GM23338 (cell line): ENCODE measurements at places on chromosomes 5 and 9. TPM values are rescaled to one million over a fixed set of nuclear protein-coding genes. Genes with fewer than 3 reads are reported as not detected.

DNA sequence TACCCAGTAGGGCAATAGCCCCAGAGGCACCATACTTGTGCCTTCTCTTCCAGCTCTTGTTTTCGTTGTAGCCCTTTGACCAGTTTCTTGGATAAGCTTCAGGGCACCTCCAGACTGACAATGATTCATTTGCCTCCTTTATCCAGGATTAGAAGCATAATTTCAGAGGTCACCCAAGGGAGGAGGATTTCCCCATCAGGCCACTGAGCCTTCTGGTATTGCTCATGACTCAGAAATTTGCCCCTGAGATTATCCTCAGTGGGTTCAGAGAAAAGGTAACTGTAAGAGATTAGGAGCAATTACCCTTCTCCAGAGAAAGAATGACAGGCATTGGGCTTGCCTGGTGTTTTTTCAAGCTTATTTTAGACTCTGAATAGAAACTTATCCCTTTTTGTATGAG, 147.9 kb downstream of the MSX2 start:
- no peak overlapping the region for H3K4me3 ChIP-seq
- H3K36me3 ChIP-seq: no peaks in the 10 kb centered on the region
- H3K27me3 ChIP-seq: no peaks in the 10 kb centered on the region
- no peaks in the 10 kb centered on the region for H3K4me1 ChIP-seq

The TAF1L gene
- total RNA-seq: 0.04 and 0.07 TPM in 2 replicates

GRCh38 chr9:4639420-4639819, 22.7 kb upstream of the PLPP6 start:
- no peaks in the 10 kb centered on the region for H3K27me3 ChIP-seq
- no peak overlapping the region for H3K4me3 ChIP-seq
- no peak overlapping the region for H3K27ac ChIP-seq
- no peak for DNase-seq

- no peak overlapping the region for H3K27ac ChIP-seq
- H3K36me3 ChIP-seq: no peaks in the 10 kb centered on the region
- no peaks in the 10 kb centered on the region for H3K27me3 ChIP-seq
- no peak overlapping the region for H3K4me3 ChIP-seq
- no peaks in the 10 kb centered on the region for H3K4me1 ChIP-seq
These were observed 593.7 kb downstream of the DNAH5 start for GRCh38 chr5:13350767-13351166.

DNA sequence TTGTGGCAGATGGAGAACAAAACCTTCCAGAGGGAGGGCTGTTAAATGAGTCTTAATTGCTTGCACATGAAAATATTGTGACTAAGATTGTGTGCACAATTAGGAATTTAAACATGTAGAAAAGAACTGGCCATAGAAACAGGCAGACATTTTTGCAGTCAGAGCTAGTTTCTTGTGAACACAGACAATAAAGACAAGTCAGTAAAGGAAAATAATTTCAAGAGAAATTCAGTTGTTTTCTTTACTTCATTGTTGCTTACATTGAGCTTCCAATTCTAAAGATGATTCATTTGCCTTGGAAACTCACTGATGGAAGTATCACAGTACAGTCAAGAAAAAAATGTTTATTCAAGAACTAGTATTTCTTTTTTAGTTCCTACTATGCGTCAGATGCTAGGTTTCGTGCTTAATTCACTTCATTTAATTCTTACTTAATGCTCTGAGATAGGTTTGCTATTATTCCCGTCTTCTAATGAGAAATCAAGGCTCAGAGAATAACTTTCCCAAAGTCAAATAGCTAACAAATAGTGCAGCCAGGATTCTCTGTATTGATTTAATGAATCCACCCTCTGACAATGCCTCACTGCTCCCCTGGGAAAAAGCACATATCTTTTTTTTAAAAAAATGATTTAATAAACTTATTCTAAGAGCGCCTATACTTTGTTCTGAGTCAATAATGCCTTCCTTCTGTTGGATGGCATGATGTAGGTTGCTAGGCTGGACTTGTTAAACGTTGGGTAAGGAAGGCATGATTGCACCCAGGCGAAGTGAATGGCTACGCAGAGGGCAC, 581.4 kb downstream of the RAB3C start:
- no peak overlapping the region for H3K4me3 ChIP-seq
- H3K27ac ChIP-seq: no peak overlapping the region
- no peak for DNase-seq

The TRUB2 gene
- total RNA-seq: 12.0 and 15.4 TPM in 2 replicates

DNA sequence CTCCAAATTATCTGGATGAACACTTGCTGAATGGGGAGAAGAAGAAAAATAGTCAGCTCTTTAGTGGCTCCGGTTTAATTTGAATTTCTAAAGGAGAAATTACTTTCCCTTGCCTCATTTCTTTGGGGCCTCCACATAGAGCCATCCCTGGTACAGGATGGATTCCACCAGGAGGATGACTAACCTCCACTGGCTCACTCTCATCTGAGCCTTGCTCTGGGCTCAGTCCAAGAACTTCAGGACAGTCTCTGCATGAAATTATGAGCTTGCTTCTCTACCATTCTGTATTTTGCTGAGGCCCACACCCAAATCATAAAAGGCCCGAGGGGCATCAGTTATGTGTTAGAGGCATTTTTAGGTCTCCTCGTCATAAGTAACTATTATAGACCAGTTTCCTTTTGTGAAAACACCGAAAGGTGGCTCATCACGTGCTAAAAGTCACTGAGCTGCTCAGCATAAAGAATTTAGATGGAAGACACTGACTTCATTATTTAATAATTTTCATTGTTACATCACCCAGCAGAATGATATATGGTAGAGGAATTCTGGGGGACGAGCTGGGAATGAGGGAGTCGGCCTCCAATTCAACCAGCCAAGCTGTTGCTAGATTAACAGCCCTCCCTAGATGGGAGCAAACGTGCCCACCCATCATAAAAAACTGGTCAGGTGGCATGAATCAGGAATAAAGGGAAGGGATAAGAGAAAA, 222.1 kb downstream of the TARS1 start:
- no peaks in the 10 kb centered on the region for H3K4me1 ChIP-seq
- H3K4me3 ChIP-seq: no peak overlapping the region
- no peaks in the 10 kb centered on the region for H3K27me3 ChIP-seq
- no peak overlapping the region for H3K27ac ChIP-seq
- no peak for DNase-seq
- no peaks in the 10 kb centered on the region for H3K36me3 ChIP-seq

DNA sequence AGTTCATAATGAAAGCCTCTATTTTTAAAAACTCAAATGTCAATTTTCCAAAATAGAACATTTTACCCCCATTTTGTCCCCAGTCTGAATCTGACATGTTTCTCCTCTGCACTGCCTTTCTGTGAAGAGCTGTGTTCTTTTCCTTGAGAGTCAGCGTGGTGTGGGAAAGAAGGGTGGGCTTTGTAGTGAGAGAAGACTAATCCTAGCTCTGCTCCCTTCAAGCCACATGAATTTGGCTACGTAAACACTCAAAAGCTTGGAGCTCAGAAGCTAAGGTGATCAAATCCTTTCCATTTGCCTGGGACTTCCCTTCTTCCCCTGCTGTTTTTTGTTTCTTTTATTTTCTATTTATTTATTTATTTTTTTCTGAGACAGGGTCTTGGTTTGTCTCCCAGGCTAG, 598.5 kb downstream of the TLR4 start:
- no peak for DNase-seq
- H3K27me3 ChIP-seq: no peaks in the 10 kb centered on the region
- H3K4me1 ChIP-seq: no peaks in the 10 kb centered on the region
- no peaks in the 10 kb centered on the region for H3K36me3 ChIP-seq
- no peak overlapping the region for H3K27ac ChIP-seq

- H3K4me3 ChIP-seq: no peak overlapping the region
- no peaks in the 10 kb centered on the region for H3K27me3 ChIP-seq
- H3K4me1 ChIP-seq: peaks cover 5% of the 10 kb centered on the region; the same call in 1 of the 2 replicates
- no peak for DNase-seq
- no peaks in the 10 kb centered on the region for H3K36me3 ChIP-seq
These were observed 352.1 kb upstream of the KIF2A start for GRCh38 chr5:61953913-61954312.

The SLC28A3 gene
- total RNA-seq: not detected in 2 replicates
